ENCODE measurements at places on chromosomes 16 and 17.
A peak's percentile ranks its signal among the peaks of the same experiment; 100 is the strongest.

DNA sequence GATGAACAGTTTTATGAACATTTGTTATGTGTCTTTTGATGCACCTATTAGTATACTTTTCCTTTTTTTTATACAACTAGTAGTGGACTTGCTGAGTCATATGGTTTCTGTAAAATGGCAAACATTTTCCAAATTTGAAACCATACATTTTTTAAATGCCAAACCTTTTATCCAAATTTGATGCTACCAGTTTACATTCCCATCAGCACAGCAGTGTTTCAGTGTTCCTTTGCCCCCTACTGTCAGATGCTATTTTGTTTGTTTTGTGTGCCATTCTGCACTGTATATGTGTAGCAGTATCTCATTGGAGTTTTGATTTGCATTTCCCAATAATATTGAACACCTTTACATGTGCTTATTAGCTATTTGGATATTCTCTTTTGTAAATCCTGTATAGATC is 219.4 kb downstream of the TANC2 start:
- DNase-seq, result no peak

DNA sequence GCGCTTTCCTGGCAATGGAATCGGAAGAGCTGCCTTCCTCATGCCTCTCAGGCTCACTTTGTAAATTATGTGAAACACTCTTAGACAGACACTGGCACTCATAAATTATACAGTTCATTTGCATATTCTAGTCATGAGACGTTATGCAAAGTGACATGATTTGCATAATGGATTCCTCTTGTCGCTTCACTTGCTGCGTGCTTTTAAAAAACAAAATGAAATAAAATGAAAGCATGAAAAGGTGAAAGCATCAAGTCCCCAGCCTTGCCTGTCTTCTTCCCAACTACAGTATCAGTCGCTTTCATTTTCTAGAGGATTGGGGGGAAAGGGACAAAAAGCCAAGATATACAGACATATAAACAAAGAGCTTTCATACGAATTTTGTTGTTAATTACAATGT is 252.8 kb upstream of the PMFBP1 start:
- no peak for DNase-seq

DNA sequence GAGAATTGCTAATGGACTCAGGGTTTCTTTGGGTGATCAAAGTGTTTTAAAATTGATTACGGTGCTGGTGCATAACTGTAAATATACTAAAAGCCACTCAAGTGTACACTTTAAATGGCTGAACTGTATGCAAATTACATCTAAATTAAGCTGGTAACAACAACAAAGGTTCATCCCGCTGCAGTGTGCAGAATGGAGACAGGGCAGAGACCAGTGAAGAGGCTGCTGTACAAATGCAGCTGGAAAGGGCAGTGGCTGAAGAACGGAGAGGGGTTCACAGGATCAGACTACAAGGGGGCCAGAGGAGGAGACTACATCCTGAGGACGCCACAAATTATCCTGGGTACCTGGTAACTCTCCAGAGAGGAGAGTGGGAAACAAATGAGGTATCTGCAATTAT is 9.0 kb upstream of the ITGAE start:
- DNase-seq, result no peak

DNA sequence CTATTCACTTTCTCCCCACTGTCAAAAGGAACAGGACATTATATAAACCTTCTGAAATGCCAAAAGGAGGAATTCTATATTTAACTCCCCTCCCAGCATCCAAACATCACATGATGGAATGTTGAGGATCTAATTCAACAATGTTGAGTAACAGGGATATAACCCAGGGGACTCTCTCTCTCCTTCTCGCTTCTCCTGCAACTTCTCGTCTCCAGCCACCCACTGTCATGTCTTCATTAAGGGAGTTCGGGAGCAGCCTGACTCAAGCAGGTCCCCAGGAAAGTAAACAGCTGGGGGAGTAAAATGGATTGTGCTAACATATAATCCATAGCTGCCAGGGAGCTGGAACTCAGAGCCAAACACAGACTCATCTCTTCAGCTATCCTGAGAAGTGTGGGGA is 51.7 kb downstream of the GRIN2A start:
- no peak for DNase-seq

DNA sequence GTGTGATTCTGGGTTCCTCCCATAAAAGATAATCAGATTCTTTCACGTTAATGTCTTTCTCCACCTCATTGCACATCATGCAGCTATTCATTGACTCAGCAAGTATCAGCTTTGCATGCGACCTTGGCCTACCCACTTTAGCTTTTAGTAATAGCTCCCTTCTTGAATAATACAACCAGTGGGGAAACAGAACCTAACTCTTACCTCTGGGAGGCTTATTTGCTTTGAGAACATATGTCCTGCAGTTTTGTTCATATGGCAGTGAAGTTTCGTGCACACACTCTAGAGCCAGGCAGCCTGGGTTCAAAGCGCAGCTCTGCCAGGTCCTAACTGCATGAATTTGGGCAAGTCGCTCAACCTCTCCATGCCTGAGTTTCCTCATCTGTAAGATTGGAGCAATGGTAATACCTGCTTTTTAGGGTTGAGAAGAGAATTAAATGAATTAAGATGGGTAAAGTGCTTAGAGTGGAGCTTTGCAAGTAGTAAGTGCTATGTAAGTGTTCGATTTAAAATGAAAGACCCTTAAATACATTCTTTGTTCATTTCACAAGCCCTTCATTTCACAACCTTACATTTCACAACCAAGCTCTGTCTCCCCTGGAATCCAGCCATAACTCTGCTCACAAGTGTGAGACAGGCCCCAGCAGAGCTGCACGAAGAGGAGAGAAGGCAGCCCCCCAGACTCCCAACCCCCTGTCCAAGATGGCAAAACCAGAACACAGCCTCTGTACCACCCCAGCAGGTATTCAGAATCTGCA is 29.3 kb downstream of the MAPT start:
- no peak for DNase-seq

- DNase-seq, result no peak
Measured at GRCh38 chr17:57355090-57355859, 99.0 kb downstream of the MSI2 start.

DNA sequence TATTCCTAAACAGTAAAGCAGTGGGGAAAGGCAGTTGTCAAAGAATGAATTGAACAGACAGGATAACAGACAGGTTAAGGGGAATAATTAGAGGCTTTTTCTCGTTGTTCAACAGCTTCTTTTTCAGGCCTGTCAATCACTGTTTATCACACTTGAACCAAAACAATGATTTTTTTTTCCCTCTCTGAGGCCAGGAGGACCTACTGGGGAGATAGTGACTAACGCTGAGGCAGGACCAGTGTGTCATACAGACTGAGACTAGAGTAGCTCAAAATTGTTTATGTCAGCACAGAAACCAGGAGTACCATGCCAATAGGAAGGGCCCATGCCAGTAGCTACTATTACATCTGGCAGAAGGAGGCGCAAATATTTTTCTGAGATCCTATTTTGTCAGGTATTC is 41.3 kb upstream of the NLK start:
- DNase-seq, result no peak

DNA sequence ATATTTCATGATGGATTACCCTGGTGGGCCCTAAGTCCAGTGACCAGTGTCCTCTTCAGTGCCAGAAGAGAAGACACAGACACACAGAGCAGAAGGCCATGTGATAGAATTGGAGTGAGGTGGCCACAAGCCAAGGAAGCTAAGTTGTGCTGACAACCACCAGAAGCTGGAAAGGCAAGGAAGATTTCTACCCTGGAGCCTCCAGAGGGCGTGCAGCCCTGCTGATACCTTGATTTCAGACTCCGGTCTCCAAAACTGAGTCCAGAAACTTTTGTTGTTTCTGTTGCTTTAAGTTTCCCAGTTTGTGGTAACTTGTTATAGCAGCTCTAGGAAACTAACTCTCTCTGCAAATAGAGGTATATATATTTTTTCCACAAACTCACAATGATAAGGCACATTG is 396.6 kb upstream of the ASIC2 start:
- DNase-seq, result no peak

- DNase-seq, result peak; percentile 76
Measured at GRCh38 chr17:4678448-4679026, 25.4 kb downstream of the PELP1 start.

DNA sequence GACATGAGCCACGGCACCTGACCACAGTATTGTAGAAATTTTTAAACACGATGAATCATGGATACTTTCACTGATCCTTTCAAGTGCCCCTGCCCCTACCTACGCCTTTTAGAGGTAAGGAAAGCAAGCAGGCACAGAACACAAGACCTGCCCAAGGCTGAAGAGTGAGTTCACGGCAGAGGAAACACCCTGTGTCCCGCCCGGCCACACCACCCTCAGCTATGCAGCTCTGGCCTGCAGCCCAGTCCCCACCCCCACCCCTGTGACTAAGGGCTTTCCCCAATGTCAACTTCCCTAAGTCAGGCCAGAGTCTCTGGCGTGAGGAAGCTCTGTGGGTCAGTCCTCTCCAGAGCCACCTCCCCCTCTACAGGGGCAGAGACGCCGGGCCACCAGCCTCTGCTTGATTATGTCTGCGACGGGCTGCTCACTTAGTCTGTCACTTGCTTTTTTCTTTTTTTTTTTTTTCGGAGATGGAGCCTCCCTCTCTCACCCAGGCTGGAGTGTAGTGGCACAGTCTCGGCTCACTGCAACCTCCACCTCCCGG is 8.4 kb downstream of the SLC16A5 start:
- DNase-seq, result peak; percentile 93

DNA sequence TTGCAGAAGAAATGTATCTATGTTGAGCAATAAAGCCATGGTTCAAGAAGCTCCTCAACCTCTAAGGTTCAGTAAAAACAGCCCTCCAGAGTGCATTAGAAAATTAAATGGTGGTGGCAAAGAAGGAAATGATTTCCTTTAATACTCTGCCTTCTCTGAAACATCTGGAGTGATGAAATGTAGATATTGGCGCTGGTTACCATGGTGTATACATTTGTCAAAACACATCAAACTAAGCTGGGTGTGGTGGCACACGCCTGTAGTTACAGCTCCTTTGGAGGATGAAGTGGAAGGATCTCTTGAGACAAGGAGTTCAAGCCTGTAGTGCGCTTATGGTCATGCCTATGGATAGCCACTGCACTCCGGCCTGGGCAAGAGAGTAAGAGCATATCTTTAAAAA is 6.0 kb downstream of the CAPNS2 start:
- no peak for DNase-seq

DNA sequence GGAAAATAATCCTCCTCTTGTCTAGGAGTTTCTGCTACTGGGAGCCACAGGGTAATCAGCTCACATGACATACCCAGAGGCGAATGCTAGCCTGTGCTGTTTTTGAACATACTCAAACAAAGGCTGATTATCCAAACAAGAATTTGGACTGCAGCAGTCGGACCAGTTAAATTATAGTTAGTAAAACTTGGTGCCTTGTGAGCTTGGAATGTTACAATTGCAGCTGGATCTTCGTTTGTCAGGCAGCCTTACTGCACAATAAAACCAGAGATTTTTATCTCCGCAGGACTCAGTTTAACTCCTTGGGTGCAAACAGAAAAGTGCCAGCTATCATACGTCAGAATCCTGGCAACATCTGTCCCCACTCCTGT is 163.8 kb upstream of the TBX2 start:
- DNase-seq, result no peak

DNA sequence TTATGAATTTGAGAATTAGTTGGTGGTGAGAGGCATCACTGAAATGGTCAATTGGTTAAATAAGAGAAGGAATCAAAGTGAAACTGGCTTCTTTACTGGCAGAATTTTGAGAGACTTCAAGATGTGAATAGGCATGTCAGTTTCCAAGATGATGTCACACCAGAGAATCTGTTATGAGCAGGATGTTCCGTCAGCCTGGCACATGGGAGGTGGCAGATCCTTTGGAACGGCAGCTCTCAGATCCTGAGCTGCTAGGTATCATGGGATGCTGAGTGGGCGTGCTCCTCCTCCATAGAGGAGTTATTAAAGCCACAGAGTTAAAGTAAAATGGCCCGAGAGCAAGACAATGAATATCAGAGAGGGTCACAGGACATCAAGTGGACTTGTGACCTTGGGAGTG is 444.3 kb upstream of the HSBP1 start:
- DNase-seq, result no peak

- DNase-seq, result no peak
Measured at GRCh38 chr17:1545618-1546017, 17.0 kb downstream of the PITPNA start.

DNA sequence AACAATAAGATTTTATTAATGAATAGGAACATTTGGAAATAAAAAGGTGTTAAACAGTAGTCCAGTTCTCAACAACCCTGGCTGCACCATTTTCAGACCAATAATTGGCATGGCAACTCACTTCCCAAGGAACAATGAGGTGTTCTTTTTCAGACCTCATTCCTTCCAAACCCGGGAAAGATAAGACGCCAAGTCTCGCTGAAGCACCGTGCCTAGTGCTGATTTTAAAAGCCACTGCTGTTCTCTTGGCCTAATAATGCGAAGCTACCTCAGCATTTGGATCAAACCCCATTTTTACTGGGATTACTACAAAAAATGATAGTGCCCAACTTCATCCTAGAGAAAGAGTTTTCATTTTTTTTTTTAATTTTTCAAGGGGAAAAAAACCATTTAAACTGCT is 75.2 kb upstream of the NOL11 start:
- DNase-seq, result no peak

DNA sequence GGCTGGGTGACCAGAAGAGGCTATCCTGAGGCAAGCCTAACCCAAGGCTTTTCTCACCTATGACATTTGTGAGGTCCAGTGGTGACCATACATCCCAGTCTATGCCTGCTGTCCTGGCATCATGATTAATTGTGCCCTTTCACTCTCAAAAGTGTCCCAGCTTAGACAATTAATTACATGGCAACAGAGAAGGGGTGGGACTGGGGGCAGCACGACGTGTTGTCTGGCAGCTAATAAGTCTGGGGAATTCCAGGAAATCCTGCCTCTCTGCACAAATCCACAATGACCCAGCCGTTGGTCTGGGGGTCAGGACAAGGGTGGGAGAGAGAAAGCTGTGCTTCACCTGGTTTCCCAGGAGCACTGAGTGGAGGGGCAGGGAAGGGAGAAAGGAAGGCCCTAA is 14.0 kb upstream of the MTMR4 start:
- DNase-seq, result no peak

DNA sequence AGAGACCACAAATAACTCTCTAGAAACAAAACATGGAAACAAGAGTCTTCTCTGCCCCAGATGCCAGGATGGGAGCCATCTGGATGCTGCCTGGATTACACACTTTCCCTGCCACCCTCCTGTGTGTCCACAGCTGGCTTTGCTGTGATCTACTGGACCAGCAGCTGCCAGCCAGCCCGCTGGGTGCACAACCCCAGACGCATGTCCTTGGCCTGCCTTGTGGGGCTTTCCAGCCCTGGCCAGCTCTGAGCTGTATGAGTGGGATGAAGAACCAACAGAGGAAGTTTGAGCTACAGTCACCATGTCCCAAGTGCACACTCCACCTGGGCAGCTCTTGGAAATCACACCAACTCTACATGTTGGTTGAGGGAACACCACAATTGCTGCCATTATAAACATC is 57.0 kb upstream of the TNRC6C start:
- DNase-seq, result no peak

Measured in ACHN (cell line).